ENCODE measurements at places on chromosomes 5 and 9.

GRCh38 chr5:175682664-175683063, 24.8 kb downstream of the HRH2 start:
- DNase-seq, result no peak

DNA sequence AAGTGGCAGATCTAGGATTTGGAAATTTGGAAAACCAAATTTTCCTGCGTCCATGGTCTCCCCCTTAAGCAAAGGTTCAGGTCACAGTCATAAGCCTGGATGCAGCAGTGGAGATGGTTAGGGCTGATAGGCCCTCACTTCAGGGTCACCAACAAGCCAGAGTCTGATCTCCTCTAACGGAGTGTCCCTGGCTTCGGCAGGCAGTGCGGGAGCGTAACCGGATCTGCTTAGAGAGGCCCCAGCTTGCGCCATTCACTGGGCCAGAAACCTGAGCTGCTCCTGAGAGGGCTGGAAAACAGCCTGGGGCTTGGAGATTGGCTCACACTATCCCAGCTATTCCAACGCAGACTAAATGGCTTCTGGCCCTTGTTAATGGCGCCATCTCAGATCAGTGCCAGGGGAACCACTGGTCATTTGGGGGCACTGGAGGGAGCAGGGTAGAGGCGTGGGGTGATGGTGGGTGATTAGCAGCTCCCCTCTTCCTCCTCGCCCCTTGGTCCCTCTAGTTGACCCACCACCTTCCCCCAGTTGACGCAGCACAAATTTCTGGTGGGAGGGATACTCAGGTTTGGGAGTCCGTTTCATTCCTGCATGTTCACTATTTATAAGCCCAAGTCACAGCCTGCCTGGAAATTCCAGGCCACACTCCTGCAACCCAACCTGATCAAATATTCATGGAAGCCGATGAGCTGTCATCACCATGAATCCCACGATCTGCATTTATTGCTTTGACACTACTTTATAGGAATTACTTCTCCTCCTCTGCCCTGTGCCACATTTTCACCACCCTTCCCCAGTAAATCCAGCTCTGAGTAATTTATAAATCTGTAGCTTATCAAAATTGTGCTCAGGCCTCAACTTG, 134.6 kb upstream of the CPEB4 start:
- no peak for DNase-seq

GRCh38 chr5:57492632-57493031, 10.0 kb upstream of the ACTBL2 start:
- no peak for DNase-seq

DNA sequence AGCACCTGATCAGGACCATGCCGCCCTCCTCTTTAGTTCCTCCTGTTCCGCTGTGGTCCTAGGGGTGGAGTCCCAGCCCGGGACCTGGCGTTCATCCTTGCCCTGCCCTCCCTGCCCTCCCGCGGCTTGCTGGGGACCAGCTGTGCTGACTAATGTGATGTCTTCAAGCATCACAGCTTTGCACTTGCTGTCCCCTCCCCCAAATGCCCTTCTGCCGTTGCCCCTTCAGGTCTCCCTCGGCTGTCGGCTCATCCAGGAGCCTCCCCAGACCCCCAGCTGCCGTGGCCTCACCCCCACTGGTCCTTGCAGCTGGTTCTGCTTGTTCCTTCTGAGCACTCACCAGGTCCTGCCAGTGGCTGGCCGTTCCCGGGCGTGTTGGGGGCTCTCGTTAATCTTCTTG, 19.9 kb downstream of the RXRA start:
- DNase-seq, result no peak

Measured in activated CD4-positive, alpha-beta T cell treated with anti-CD3 and anti-CD28 coated beads for 24 hours (primary cell).